Mesothelial cell of epicardium (in vitro differentiated cells): ENCODE measurements at places on chromosomes 4 and X. TPM values are rescaled to one million over a fixed set of nuclear protein-coding genes. Genes with fewer than 3 reads are reported as not detected.

The SMIM10 gene
- 3.0 to 4.0 TPM (median 3.7 TPM) in 3 replicates for total RNA-seq

DNA sequence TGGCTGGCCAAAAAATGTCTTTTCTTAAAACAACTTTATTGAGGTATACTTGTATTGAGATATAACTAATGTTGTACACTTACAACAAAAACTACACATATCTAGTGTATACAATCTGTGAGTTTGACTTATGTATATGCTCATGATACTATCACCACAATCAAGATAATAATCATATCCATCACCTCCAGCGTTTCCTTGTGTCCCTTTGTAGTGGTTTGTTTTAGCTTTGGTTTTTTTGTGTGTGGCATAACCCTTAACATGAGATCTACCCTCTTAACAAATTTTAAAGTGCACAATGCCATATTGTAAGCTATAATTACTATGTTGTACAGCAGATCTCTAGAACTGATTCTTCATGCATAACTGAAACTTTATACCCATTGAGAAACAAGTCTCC is 13.4 kb upstream of the PCSK1N start:
- no peak for DNase-seq
- H3K36me3 ChIP-seq, result peaks cover 2% of the 10 kb centered on the region
- no peaks in the 10 kb centered on the region for H3K27me3 ChIP-seq

- no peaks in the 10 kb centered on the region for H3K27me3 ChIP-seq
- H3K4me3 ChIP-seq, result no peak overlapping the region
- H3K36me3 ChIP-seq, result no peaks in the 10 kb centered on the region
- no peak for DNase-seq
- H3K4me1 ChIP-seq, result no peaks in the 10 kb centered on the region
Observed at GRCh38 chr4:12580787-12581186, 903.4 kb downstream of the RAB28 start.

The CXorf49 gene
- not detected in 3 replicates for total RNA-seq

The NPY1R gene
- total RNA-seq, result 0.45 to 0.62 TPM (median 0.56 TPM) in 3 replicates

DNA sequence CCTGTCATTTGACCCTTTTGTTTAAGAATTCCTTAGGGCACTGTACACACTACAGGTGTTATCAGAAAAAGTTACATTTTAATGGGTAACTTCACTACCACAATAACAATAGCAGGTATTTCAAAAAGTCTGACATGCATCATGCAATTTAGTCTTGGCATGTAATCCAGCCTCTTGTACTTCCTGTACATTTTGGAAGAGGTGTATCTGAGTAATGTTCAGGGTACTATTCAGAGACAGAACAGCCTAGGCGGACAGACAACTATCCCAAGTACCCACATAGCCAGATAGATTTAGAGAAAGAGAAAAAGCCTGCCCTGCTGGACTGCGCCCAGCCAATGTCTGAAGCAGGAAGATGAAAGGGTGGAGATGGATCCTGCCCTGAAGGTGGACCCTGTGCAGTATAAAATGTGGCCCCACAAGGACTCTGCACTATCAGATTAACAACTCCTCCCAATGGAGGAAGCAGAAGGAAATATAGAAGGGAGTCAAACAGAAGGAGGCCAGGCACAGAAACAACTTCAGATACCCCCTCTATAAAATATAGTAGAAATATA is 8.5 kb downstream of the UGT2B7 start:
- no peaks in the 10 kb centered on the region for H3K4me1 ChIP-seq
- no peaks in the 10 kb centered on the region for H3K36me3 ChIP-seq
- no peak overlapping the region for H3K27ac ChIP-seq
- no peak for DNase-seq
- H3K4me3 ChIP-seq, result no peak overlapping the region
- H3K27me3 ChIP-seq, result no peaks in the 10 kb centered on the region

- no peak overlapping the region for H3K27ac ChIP-seq
- no peak for DNase-seq
- H3K4me1 ChIP-seq, result peaks cover 5% of the 10 kb centered on the region
- H3K36me3 ChIP-seq, result peaks cover 3% of the 10 kb centered on the region
- H3K27me3 ChIP-seq, result peaks cover 86% of the 10 kb centered on the region
Observed at GRCh38 chr4:80207664-80208063, 10.4 kb downstream of the PRDM8 start.

The GYPA gene
- not detected in 3 replicates for total RNA-seq

- H3K27me3 ChIP-seq, result no peaks in the 10 kb centered on the region
- peaks cover 3% of the 10 kb centered on the region for H3K36me3 ChIP-seq
- H3K27ac ChIP-seq, result no peak overlapping the region
- no peak for DNase-seq
Observed at GRCh38 chr4:108488865-108489264, 131.5 kb upstream of the RPL34 start.

The C1QTNF7 gene
- 3.9 to 4.4 TPM (median 4.1 TPM) in 3 replicates for total RNA-seq

GRCh38 chrX:121802881-121803412 is 755.5 kb downstream of the GLUD2 start:
- no peaks in the 10 kb centered on the region for H3K4me1 ChIP-seq
- DNase-seq, result no peak
- H3K4me3 ChIP-seq, result no peak overlapping the region
- H3K27ac ChIP-seq, result no peak overlapping the region

DNA sequence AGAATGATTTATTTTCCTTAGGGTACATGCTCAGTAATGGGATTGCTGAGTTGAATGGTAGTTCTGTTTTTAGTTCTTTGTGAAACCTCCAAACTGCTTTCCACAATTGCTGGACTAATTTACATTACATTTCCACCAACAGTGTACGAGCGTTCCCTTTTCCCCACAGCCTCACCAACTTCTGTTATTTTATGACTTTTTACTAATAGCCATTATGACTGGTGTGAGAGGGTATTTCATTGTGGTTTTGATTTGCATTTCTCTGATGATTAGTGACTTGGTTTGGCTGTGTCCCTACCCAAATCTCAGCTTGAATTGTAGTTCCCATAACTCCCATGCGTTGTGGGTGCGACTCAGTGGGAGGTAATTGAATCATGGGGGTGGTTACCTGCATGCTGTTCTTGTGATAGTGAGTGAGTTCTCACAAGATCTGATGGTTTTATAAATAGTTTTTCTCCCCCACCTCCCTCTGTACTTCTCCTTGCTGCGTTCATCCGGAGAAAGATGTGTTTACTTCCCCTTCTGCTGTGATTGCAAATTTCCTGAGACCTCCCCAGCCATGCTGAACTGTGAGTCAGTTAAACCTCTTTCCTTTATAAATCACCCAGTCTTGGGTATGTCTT is 95.1 kb downstream of the GBA3 start:
- H3K36me3 ChIP-seq, result no peaks in the 10 kb centered on the region
- no peak for DNase-seq
- no peaks in the 10 kb centered on the region for H3K4me1 ChIP-seq
- no peak overlapping the region for H3K27ac ChIP-seq
- H3K27me3 ChIP-seq, result peaks cover 19% of the 10 kb centered on the region

- H3K4me1 ChIP-seq, result peaks cover 3% of the 10 kb centered on the region
- no peaks in the 10 kb centered on the region for H3K27me3 ChIP-seq
- no peak overlapping the region for H3K27ac ChIP-seq
- no peak overlapping the region for H3K4me3 ChIP-seq
Observed at GRCh38 chrX:7316280-7316679, 168.3 kb upstream of the PUDP start.

DNA sequence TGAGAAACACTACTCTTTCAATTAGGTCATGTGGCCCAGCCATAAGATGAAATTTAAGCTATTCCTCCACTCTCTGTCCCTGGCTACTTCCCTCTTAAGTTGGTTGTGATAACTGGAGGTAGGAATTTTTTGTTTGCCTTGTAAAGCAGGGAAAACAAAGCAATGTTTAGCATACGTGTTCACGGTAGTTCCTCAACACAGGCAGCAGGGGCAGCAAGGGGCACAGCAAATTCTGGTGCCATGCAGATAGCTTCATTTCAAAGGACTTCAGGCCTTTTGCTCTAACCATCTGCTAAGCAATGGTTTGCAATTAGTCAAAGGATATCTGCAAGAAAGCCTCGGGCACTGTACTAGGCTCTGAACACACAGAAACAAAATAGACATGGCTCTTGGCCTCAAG is 330.2 kb downstream of the ZIC3 start:
- no peaks in the 10 kb centered on the region for H3K27me3 ChIP-seq
- H3K27ac ChIP-seq, result no peak overlapping the region
- H3K4me3 ChIP-seq, result no peak overlapping the region
- no peak for DNase-seq
- H3K4me1 ChIP-seq, result no peaks in the 10 kb centered on the region
- no peaks in the 10 kb centered on the region for H3K36me3 ChIP-seq

DNA sequence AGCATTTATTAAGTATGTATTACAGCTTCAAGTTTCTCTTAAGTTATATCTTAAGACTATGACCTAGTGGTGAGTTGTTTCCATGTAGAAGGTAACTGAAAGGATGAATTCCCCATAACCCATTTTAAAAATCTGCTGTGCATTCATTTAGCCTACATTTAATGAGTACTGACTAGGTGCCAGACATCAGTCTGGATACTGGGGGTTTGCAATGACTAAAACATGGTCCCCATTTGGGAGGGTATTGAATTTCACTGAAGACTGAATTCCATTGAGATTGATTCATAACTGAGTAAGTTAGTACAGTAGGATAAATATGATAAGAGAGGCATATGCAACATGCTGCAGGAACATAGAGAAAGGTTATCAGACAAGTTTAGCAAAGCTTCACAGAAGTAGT is 241.5 kb downstream of the FRAS1 start:
- peak overlapping the region; percentile 17 for H3K27ac ChIP-seq
- no peak overlapping the region for H3K4me3 ChIP-seq
- H3K27me3 ChIP-seq, result no peaks in the 10 kb centered on the region
- peaks cover 45% of the 10 kb centered on the region for H3K4me1 ChIP-seq

The HMGB2 gene
- 95.2 to 98.6 TPM (median 98.4 TPM) in 3 replicates for total RNA-seq

DNA sequence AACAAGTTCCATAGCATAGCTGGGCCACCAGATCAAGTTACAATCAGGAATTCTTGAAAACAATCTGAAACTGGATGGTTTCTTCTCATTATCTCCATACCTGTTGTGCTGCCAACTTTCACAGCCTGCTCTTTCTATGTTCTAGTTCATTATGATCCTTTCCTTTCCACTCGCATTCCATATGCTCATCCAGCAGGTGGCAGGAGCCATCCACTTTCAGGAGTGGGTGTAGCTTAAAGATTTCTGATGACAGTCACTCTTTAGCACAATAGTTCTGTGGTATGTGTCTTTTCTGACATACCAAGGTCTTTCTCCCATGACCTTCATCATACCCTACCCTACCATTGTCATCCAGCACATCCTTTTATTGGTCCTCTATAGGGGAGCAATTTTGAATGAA is 46.4 kb downstream of the PAGE2 start:
- DNase-seq, result no peak
- H3K4me1 ChIP-seq, result no peaks in the 10 kb centered on the region
- no peak overlapping the region for H3K27ac ChIP-seq
- peaks cover 3% of the 10 kb centered on the region for H3K36me3 ChIP-seq
- no peak overlapping the region for H3K4me3 ChIP-seq
- H3K27me3 ChIP-seq, result peaks cover 3% of the 10 kb centered on the region

The SSX5 gene
- total RNA-seq, result not detected in 3 replicates

DNA sequence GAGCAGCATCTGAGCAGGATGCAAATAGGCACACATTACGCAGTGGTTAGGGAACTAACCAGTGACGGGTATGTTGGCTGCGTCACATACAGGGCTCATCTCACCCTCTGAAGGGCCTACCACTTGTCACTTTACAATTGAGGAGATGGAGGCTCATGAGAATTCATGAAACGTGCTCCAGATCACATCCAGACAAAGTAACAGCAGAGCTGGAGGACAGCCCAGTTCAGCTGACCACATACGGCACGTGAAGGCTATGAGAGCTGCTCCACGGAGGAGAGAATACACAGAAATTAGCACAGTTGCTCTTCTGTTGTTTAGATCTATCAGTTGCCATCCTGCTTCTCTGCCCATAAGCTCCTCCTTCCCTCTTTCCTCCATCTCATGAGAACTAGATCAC is 78.4 kb downstream of the FAM9B start:
- H3K4me1 ChIP-seq, result no peaks in the 10 kb centered on the region
- no peak for DNase-seq
- no peaks in the 10 kb centered on the region for H3K27me3 ChIP-seq

- H3K27ac ChIP-seq, result no peak overlapping the region
- DNase-seq, result no peak
- H3K27me3 ChIP-seq, result peaks cover 1% of the 10 kb centered on the region
- peaks cover 16% of the 10 kb centered on the region for H3K4me1 ChIP-seq
- no peak overlapping the region for H3K4me3 ChIP-seq
- H3K36me3 ChIP-seq, result no peaks in the 10 kb centered on the region
Observed at GRCh38 chrX:53004038-53004437, 44.6 kb upstream of the GPR173 start.

- H3K36me3 ChIP-seq, result peaks cover 2% of the 10 kb centered on the region
- no peak for DNase-seq
- H3K27me3 ChIP-seq, result no peaks in the 10 kb centered on the region
- H3K27ac ChIP-seq, result no peak overlapping the region
Observed at GRCh38 chr4:36173905-36174304, 70.4 kb downstream of the ARAP2 start.

GRCh38 chrX:128464116-128464515 is 411.9 kb upstream of the ACTRT1 start:
- no peak overlapping the region for H3K27ac ChIP-seq
- no peaks in the 10 kb centered on the region for H3K27me3 ChIP-seq
- no peak for DNase-seq
- no peaks in the 10 kb centered on the region for H3K4me1 ChIP-seq
- H3K4me3 ChIP-seq, result no peak overlapping the region
- no peaks in the 10 kb centered on the region for H3K36me3 ChIP-seq

DNA sequence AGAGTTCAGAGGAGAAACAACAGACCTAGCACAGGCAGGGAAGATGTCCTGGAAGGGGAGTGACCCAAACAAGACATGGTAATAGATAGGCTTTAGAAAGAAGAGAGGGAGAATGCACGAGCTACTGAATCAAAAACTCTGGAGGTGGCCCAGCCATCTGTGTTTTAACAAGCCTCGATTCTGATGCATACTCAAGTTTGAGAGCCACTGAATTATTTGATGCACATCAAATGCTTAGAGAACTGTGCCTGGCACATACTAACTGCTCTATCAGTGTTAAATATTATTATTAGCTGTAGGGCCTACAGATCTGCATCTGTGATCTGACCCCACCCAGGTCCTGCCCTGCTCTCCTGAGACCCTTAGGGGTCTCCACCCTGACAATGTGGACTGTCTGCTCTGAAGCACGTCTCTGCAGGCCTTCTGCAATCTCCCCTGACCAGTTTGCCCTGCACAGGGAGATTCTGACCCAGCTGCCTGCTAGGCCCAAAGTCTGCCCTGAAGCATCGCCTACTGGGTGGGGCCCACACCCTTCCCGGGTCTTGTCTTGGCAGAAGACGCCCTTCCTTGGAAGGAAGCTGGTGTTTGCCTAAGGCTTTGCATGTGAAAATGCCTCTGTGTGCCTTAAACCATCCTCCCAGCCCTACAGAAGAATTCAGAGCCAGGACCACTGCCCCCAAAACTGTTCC is 201.5 kb upstream of the KLF3 start:
- H3K27ac ChIP-seq, result no peak overlapping the region
- no peaks in the 10 kb centered on the region for H3K4me1 ChIP-seq
- no peak for DNase-seq
- peaks cover 5% of the 10 kb centered on the region for H3K36me3 ChIP-seq

GRCh38 chr4:136725286-136726081 is 806.8 kb downstream of the PCDH18 start:
- H3K27ac ChIP-seq, result no peak overlapping the region
- DNase-seq, result no peak
- H3K27me3 ChIP-seq, result no peaks in the 10 kb centered on the region
- no peaks in the 10 kb centered on the region for H3K4me1 ChIP-seq
- no peak overlapping the region for H3K4me3 ChIP-seq
- no peaks in the 10 kb centered on the region for H3K36me3 ChIP-seq
